ENCODE measurements at places on chromosomes 11 and 22.

DNA sequence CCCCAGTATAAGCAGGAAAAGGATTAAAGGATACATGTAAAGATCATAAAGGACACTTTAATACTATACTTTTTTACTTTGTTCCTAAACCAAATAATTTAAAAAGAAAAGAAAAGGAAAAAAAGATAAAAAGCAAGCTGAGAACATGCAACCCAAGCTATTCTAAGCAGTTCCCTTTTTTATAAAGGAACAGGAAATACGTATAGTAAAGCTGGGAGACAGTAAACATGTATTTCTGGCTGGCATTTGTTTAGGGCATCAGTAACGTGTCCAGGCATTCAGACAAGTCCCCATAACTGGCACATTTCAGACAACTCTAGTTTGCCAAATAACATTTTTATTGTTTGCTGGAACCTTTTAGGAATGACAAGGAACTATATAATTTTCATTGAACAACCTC lies 24.9 kb downstream of the BCO2 start:
- no peak for DNase-seq

GRCh38 chr22:24482575-24482974 lies 12.6 kb upstream of the UPB1 start:
- no peak for DNase-seq

DNA sequence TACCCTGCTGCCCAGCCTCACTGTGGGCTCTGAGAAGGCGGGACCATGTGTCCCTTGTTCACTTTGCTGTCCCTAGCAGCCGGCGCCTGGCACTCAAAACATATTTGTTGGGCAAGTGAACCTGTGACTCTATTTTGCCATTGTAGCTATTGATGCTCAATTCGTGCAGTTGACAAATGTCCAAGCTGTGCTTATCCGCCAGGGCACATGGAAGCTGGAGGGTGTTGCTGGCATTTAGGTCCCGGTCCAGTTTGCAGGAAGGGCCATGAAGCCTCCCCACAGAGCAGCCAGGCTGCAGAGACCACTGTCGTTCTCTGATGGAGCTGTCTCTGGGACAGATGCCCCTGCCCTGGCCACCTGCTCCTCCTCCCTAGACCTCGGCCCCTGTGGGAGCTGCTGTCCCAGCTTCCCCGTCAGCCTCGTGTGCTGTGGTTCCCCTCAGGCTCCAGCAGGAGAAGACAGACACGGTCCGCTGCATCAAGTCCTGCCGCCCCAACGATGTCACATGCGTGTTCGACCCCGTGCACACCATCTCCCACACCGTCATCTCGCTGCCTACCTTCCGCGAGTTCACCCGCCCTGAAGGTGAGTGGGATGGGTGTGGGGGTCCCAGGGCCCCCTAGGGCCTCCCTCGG lies 71.5 kb downstream of the FBLN1 start:
- no peak for DNase-seq

DNA sequence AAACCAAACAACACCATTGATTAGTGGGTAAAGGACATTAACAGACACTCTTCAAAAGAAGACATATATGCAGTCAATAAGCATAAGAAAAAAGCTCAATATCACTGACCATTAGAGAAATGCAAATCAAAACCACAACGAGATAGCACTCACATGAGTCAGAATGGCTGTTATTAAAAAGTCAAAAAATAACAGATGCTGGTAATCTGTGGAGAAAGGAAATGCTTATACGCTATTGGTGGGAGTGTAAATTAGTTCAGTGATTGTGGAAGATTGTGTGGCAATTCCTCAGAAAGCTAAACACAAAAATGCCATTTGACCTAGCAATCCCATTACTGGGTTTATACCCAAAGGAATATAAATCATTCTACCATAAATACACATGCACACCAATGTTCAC lies 182.6 kb downstream of the TRPC6 start:
- no peak for DNase-seq

GRCh38 chr11:19694796-19695345 lies 17.8 kb upstream of the NAV2 start:
- peak; percentile 67 for DNase-seq

Data from body of pancreas (tissue), 4 donors.